ENCODE measurements at places on chromosomes 3 and 15.

- H3K4me3 ChIP-seq = no peak overlapping the region
- H3K27me3 ChIP-seq = no peaks in the 10 kb centered on the region
- H3K4me1 ChIP-seq = no peaks in the 10 kb centered on the region
- DNase-seq = no peak
- H3K27ac ChIP-seq = no peak overlapping the region
- H3K36me3 ChIP-seq = no peaks in the 10 kb centered on the region
These were observed 360.5 kb downstream of the RSL24D1 start for GRCh38 chr15:54836052-54836795.

DNA sequence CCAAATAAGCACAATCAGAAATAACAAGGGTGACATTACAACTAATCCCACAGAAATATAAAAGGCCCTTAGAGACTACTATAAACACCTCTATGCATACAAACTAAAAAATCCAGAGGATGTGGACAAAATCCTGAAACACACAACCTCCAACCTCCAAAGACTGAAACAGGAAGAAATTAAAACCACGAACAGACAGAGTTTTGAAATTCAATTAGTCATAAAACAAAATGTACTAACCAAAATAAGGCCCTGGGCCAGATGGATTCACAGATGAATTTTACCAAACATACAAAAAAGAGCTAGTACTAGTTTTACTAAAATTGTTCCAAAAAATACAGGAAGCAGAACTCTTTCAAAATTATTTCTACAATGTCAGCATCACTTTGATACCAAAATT, 1043.6 kb downstream of the DIPK2A start:
- no peak for DNase-seq
- no peaks in the 10 kb centered on the region for H3K36me3 ChIP-seq
- H3K27me3 ChIP-seq = no peaks in the 10 kb centered on the region
- H3K4me3 ChIP-seq = no peak overlapping the region
- H3K27ac ChIP-seq = no peak overlapping the region

GRCh38 chr3:129518581-129518980, 9.9 kb upstream of the RHO start:
- no peak overlapping the region for H3K27ac ChIP-seq
- H3K4me3 ChIP-seq = no peak overlapping the region
- no peaks in the 10 kb centered on the region for H3K27me3 ChIP-seq
- no peaks in the 10 kb centered on the region for H3K4me1 ChIP-seq
- DNase-seq = no peak

DNA sequence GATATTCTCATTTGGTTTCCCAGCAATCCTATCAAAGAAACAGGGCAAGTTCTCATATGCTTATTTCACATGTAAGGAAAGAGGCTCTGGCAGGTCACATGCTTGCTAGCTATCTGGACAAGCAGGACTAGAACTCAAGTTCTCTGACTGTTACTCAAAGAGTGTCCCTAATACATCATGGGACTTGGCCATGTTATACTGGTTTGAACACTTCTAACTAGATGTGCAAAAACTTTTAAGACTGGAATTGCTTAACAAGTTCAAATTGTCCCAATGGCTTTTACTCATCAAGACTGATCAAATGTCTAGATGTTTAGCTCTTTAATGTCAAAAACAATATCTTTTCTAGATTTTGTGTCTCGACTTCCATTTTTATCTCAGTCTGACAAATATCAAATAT, 6.8 kb downstream of the GATM start:
- H3K36me3 ChIP-seq = no peaks in the 10 kb centered on the region
- no peak for DNase-seq
- no peak overlapping the region for H3K4me3 ChIP-seq
- H3K27ac ChIP-seq = no peak overlapping the region

DNA sequence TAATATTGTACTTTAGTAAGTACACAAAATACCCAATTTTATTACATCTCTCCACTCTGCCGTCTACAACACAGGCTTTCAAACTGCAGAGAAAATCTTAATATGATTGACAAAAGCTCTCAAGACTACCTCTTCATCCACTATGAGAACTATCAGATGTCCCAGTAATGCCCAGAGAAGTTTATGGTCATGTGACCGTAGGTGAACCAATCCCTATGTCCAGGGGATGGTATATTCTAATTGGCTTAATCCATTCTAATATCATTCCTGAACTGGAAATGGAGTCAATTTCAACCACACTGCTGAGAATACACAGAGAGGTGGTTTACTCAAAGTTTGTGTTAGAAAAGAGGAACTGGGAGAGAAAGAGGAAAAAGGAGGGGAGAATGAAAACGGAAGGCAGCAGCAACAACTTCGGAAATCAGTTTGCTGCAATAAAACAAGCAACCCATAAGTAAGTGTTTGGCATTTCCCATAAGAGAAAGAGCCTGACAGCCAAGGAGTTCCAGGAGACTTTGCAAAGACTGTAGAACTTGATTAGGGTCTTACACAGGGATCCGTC, 7.3 kb downstream of the SST start:
- no peak overlapping the region for H3K4me3 ChIP-seq
- H3K27me3 ChIP-seq = peaks cover 1% of the 10 kb centered on the region
- H3K4me1 ChIP-seq = no peaks in the 10 kb centered on the region
- no peak overlapping the region for H3K27ac ChIP-seq
- DNase-seq = no peak
- H3K36me3 ChIP-seq = no peaks in the 10 kb centered on the region

DNA sequence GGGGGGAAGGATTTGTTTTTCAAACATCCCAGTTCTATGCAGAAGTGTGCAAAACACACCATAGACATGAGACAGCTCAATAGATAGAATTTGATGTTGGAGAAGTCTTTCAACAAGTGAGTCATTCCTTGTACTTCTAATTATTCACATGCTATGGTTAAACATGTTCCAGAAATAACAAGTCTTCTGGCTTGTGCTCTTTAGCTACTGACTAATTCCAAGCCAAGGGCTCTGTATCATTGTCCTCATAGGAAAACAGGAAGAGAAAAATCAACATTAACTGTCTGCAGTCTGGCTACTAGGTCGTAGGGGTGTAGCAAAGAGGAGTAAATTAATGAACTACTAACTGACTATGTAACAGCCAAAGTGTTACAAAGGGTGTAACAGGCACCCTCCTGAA, 25.8 kb downstream of the LDHAL6B start:
- no peaks in the 10 kb centered on the region for H3K4me1 ChIP-seq
- H3K4me3 ChIP-seq = no peak overlapping the region
- no peak for DNase-seq
